ENCODE measurements at places on chromosomes 2 and 18.

GRCh38 chr18:49303379-49303778 lies 157.1 kb downstream of the DYM start:
- no peak for DNase-seq

GRCh38 chr2:98134172-98135005 lies 47.4 kb downstream of the VWA3B start:
- no peak for DNase-seq

DNA sequence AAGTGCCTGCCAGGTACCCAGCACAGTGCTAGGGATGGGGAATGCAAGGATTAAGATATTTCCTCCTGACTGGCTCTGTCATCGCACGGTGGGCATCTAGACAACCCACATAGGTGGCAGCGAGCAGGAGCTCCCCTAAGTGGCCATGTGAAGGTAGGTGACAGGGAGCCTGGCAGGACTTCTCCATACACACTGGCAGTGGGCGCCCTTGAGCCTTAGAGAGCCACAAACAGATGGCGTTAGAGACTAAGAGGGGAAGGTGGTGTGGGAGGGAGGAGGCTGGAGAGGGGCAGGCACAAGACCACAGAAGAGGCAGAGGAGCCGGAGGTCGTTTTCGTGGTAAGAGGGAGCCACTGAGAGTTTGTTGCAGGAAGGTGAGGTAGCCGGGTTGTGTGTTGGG lies 15.2 kb downstream of the PRELID3A start:
- no peak for DNase-seq

DNA sequence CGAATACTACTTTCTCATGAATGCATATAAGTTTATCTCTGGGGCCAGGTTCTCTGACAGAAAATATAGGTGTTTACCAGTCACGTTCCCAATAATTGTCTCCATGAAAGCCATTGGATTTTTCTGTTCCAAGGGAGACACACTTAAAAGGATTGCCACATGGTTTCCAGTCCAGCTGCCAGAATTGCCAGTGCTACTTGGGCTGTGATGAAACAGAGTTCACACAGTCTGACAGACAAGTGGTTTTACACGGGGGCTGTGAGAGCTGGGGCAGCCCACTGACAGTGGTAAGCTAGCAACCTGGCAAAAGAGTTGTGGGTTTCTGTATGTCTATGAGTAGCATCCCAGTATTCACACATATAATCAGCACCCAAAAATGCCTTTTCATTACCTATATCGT lies 27.7 kb upstream of the ATRAID start:
- peak; percentile 78 for DNase-seq

- DNase-seq = no peak
These were observed 20.1 kb downstream of the CYP26B1 start for GRCh38 chr2:72127401-72128058.
